ENCODE measurements at places on chromosomes 12 and 14.

DNA sequence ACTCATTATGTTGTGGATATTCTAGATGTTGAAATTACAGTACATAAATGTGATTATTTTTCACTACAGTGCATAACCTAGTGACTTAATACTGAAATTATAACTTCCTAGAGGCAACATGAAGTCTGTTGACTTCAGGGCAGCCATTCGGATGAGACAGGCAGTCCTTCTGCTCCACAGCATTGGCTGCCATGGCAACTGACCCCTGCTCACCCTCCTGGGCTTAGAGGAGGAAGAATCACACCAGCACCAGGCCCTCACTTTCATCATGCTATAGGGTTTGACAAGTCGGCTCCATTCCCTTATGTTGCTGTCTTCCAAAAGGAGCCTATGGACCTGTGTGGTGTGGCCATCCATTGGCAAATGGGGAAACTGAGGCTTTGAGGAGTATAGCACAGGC, 233.5 kb upstream of the TMEM132C start:
- no peak for DNase-seq

GRCh38 chr12:52495389-52495788, 2.3 kb upstream of the KRT6A start:
- no peak for DNase-seq

DNA sequence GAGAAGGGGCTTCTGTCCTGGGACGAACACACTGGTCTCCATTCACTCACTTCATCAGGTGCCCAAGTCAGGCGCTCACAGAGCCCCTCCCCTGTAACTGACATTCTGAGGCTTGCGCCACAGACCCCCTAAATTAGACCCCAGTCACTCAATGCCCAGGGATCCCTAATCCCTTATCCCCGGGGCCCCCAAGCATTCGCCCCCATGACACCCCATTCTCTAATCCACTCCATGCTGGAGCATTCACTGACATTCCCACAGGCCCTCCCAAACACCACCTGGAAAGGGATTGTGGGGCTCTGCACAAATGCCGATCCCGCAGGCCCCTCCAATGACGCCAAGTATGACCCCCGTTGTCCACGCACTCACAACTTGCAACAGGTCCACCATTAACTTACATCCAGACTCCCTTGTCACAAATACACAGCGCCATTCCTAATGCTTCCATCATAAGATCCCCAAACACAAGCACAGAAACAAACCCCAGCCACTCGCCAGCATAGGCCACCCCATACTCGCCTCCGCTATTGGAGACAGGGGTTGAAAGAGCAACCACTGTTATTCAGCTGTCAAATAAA, 1.5 kb downstream of the ZNF605 start:
- DNase-seq, result no peak

DNA sequence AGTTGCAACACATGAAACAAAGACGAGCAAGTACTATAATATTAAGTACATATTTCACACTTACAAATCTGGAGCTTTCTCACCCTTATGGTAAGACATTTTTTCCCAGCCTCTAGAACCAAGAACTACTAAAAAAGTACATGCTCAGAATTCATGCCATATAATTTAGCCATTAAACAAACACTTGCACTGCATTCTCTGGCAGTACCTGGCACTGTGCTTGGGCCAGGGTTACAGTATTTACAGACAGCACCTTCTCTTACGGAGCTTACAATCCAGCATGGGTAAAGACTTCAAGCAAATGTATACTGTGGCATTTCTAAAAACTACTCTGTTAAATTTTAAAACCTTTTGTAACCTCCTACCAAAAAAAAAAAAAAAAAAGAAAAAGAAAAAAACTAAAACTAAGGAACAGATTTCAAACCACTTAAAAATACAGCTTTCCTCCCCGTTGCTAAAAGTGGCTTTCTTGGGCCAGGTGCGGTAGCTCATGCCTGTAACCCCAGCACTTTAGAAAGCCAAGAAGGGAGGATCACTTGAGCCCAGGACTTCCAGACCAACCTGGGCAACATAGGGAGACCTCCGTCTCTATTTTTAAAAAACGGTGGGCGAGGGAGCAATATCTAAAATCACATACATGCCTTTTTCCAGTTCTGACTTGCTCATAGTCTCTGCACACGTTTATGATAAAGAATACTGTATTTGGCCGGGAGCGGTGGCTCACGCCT, 956 bp downstream of the GNPTAB start:
- DNase-seq, result peak; percentile 17

- DNase-seq, result peak; percentile 22
These were observed 18.6 kb downstream of the SH2B3 start for GRCh38 chr12:111424189-111424792.

All from CD4-positive, alpha-beta T cell treated with Interleukin-17A for 4 hours (primary cell).